ENCODE measurements at places on chromosomes 16 and 17.

GRCh38 chr17:33463887-33464286 lies 170.8 kb upstream of the ASIC2 start:
- no peak for DNase-seq

- DNase-seq, result no peak
Observed at GRCh38 chr16:88939972-88940861, 36.8 kb downstream of the CBFA2T3 start.

DNA sequence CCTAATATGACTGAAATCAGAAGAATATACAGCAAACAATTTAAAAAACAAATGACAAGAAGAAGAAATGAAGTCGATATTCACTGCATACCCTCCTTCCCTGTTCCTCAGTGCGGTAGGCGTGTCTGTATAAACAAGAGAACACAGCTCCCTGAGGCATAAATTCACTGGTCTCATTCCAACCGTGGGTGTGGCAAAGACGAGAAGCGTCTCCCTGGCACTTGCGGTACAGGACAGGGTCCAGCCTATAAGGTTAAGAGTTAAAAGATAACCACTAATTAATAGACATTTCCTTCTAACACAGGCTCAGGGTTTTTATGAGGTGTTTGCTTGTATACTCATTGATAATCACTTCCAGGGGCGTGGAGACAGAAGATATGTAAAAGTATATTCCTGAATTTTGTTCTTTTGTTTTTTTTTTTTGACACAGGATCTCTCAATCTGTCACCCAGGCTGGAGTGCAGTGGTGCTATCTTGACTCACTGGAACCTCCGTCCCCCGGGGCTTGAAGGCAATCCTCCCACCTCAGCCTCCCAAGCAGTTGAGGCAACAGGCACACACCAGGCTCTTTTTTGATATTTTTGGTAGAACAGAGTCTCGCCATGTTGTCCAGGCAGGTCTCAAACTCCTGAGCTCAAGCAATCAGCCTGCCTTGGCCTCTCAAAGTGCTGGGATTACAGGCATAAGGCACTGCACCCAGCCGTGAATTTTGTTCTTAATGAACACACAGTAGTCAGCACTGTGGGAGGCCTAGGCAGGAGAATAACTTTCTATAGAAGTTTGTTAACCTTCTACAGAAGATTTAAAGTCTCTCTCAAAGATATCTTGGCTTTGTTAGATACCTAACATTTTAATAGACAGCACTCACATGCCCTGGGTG lies 59.1 kb upstream of the CLEC18B start:
- no peak for DNase-seq

GRCh38 chr17:17223736-17224135 lies 13.2 kb downstream of the FLCN start:
- DNase-seq, result no peak

GRCh38 chr16:4613636-4614570 lies 785 bp downstream of the UBALD1 start:
- DNase-seq, result peak; percentile 42

GRCh38 chr17:61366076-61366714 lies 33.4 kb upstream of the TBX2 start:
- no peak for DNase-seq

GRCh38 chr17:68085771-68086381 lies 50.3 kb downstream of the KPNA2 start:
- no peak for DNase-seq

GRCh38 chr17:28737770-28738679 lies 5.8 kb upstream of the TRAF4 start:
- no peak for DNase-seq

- DNase-seq, result peak; percentile 27
Observed at GRCh38 chr17:28878981-28879380, 18.6 kb downstream of the FLOT2 start.

DNA sequence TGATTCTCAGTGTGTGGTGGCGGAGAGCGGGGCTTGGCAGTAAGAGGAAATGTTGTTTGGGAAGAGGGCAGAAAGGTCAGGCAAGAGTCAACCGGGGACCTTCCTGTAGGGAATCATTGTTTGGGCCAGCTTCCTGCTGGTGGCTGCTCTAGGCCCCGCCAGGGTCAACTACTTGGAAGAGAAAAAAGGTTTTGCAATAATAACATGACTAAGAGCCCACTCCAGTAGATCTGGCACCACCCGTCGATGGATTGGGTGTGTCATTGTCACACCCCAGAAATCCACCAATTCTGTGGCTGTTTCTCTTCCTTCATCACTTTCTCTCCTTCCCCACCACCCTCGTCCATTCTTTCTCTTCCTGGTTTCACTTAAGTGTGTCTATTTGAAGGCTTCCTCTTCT lies 4.2 kb upstream of the KRT24 start:
- no peak for DNase-seq

GRCh38 chr16:88781140-88782077 lies 3.6 kb downstream of the PIEZO1 start:
- no peak for DNase-seq

DNA sequence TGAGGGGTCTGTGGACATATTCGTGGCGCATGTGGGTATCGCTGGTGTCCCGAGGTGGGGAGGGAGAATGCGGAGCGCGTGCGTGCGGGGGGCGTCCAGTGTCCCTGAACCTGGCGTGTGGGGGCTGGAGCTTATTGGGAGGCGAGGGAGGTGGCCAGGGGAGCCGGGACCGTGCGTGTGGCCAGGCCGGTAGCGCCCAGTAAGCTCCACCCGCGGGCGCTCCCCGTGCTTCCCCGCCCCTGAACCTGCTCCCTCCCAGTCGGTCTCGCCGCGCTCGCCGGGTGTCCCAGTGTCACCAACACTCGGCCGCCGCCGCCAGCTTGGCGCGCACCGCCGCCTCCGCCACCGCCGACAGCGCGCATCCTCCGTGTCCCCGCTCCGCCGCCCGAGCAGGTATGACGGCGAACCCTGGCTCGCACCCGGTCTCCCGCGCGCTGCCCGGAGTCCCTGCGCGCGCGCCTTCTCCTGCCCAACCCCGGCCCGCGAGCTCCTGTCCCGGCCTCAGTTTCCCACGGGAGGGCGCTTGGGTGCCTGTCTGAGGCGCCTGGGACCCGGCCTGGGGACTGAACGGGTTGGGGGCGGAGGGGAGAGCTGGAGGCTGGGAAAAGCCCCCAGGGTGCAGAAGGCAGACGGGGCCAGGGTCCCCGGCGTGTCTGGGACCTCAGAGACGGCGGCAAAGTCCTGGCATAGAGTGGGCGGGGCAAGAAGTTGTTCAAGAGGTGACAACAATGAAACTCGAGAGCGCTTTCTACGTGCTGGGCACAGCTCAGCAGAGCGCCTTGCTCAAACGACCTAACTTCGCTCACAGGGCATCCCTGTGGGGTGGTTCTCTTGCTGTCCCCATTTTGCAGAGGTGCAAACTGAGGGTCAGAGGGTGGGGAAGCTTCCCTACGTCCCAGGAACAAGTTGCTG lies at the start of gene SCNN1B:
Gene SCNN1B, plus strand, starts transcription at position 258 of the 912 bp plus-strand sequence. CDS start 46,298 bp downstream, outside the sequence.
- DNase-seq, result no peak

- peak; percentile 86 for DNase-seq
Observed at GRCh38 chr17:44865931-44866330, 18.2 kb downstream of the HIGD1B start.

- no peak for DNase-seq
Observed at GRCh38 chr17:74822939-74823367, 36.7 kb downstream of the GRIN2C start.

- DNase-seq, result peak; percentile 82
Observed at GRCh38 chr17:1158879-1159278, 20.9 kb downstream of the ABR start.

- no peak for DNase-seq
Observed at GRCh38 chr16:322476-323143, 29.9 kb downstream of the AXIN1 start.

DNA sequence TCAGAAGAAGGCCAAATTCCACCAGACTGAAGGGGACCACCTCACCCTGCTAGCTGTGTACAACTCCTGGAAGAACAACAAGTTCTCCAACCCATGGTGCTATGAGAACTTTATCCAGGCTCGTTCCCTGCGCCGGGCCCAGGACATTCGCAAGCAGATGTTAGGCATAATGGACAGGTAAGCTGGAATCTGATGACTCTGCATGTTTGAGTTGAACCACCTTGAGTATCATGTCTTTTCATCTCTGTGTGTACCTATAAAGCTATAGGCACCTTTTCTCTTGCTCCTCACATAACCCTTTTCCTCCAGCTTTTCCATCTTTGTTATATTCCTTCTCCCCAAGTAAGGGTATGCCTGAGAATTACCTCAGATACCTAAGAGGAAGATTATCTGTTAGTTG lies 24.8 kb downstream of the ETV4 start:
- no peak for DNase-seq

- no peak for DNase-seq
Observed at GRCh38 chr16:6216836-6217235, 1115.8 kb upstream of the RBFOX1 start.

DNA sequence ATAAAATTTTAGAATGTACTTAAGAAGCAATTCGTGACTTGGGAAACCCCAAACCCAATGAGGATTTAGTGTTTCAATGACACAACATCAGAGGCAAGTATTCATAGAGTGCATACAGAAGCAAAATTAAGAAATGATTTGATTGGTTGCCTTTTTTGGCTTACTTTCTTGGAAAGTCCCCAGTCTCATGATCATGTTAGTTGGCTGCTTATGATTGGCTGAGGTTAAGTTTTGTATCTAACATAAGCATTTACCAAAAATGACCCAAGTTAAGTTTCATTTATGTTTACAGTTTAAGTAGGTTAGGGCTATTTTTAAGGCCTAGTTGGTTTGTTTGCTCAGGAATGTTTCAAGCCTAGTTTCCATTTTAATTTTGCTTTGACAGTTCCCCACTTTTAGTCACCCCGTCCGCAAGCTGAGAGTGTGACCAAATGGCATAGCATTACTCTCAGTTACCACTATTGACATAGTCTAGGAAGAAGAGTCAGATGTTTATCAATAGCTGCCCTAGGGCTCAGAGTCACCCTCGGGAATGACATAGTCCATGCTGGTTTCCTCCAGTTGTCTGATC lies 36.2 kb downstream of the DGKE start:
- no peak for DNase-seq

DNA sequence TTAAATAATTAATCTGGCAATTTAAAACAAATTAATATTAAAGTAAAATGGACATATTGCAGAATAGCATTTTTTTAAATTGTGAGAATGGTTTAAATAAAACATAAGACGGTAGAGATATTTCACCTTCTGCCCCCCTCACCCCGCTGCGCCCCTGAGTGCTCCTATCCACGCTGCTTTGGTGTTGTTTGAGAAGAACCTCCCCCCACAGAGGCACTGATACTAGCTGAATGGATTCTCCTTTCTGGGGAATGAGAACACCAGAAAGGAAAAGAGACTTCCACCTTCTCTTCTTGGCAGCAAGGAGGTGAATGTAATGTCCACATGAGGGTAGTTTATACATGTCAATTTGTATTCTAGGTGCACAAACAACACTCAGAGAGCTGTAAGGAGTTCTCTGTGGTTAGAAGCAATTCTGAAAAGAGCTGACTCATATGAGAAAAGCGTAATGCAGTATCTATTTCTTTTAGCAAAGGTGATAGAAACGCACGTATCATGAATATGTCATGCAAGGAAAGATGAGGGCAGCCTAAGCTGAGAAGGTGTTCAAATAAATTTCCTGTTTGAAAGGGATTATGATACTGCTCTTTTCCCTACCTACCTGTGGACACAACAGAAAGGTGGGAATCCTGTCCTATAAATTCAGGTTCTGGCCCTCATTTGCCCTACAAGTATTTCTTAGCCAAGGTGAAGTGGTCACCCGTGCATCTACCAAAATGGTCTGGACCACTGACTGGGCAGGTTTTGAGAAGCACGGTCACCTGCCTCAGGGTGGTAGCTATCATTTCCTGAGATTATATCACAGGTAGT lies 126.9 kb downstream of the PARN start:
- peak; percentile 67 for DNase-seq

GRCh38 chr16:9679213-9679767 lies 502.9 kb downstream of the GRIN2A start:
- no peak for DNase-seq

- no peak for DNase-seq
Observed at GRCh38 chr16:760545-761343, at the start of gene MSLN. Gene MSLN (plus strand): TSS chr16:760734. CDS start chr16:762681, 1,947 bp downstream.

- DNase-seq, result no peak
Observed at GRCh38 chr17:72113751-72114150, 7.1 kb upstream of the SOX9 start.

GRCh38 chr17:39633570-39634183 lies 3.3 kb upstream of the STARD3 start:
- DNase-seq, result no peak

DNA sequence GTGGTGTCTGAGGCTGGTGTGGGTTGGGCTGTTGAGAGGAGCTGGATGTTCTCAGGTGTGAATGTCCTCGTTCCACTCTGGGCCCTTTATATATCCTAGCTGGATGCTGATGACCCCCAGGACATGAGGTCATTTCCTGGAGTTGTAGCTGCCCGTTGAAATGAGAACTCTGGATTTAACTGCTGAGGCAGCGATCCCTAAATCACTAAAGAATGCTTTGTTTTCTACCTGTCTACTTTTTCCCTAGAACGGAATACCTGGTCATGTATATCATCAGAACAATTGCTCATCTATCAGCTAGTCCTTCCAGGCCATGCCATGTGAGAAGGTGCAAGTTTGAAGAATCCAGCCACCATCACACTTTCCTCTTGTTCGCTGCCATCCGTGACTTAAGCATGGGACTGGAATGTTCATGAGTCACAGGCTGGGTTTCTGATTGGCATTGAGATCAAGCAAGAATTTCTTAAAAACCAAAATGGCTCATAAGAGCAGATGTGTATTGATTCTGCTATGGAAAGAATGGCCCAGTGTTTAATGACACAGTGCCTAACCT lies at the start of gene KRTAP2-3:
Gene KRTAP2-3, minus strand, starts transcription at position 63 of the 553 bp plus-strand sequence. CDS start 64 bp downstream, outside the sequence.
- peak; percentile 98 for DNase-seq

DNA sequence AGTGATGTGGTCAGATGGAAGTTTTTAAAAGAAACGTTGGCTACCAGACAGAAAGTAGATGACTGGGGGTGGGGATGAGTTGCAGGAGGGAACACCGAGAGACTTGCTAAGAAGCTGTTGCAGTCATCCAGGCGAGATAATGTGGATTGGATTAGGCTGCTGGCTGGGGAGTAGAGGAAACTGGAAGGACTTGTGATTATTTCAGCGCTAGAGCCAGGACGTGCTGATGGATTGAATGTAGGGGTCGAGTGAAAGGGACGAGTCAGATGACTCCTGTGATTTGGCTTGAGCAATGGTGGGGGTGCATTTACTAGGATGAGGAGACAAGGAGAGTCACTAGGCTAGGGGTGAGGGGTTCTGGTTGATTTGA lies 88.5 kb downstream of the CLEC16A start:
- peak; percentile 88 for DNase-seq

DNA sequence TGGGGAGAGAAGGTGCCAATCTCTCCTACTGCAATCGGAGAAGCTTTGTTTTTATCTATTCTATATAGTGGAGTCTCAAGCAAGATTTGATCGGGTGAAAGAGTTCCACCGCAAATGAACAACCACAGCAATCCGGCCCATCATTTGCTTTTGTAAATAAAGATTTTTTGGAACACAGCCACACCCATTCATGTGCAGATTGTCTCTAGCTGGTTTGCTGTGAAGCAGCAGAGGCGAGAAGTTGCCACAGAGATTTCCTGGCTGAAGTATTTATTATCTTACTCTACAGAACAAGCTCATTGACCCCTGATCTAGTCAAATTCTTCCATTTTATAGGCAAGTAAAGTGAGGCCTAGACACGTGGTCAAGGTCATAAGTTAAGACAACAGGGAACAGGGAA lies 195.5 kb upstream of the TNRC6C start:
- no peak for DNase-seq
